ENCODE measurements at places on chromosomes 3 and 15.
A peak's percentile ranks its signal among the peaks of the same experiment; 100 is the strongest.

- DNase-seq, result no peak
Measured at GRCh38 chr15:61151791-61152190, 77.3 kb downstream of the RORA start.

- peak; percentile 80 for DNase-seq
Measured at GRCh38 chr3:42979044-42979972, at the start of gene GASK1A. GASK1A (plus strand) TSS chr3:42979311; CDS start chr3:42979643, 332 bp downstream.

GRCh38 chr15:66883284-66883911 lies 181.4 kb downstream of the SMAD6 start:
- peak; percentile 92 for DNase-seq

DNA sequence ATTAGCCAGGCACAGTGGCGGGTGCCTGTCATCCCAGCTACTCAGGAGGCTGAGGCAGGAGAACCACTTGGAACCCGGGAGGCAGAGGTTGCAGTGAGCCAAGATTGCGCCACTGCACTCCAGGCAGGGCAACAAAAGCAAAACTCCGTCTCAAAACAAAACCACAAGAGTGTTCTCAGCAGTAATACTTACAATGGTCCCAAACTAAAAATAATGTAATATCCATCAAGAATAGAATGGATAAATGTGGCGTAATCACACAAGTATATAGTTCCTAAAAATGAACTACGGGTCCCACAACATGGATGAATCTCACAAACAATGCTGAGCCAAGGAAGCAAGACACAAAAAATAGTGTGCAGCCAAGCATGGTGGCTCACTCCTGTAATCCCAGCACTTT lies 39.2 kb downstream of the STAG1 start:
- DNase-seq, result no peak

GRCh38 chr3:134326760-134327593 lies 47.3 kb downstream of the AMOTL2 start:
- no peak for DNase-seq

DNA sequence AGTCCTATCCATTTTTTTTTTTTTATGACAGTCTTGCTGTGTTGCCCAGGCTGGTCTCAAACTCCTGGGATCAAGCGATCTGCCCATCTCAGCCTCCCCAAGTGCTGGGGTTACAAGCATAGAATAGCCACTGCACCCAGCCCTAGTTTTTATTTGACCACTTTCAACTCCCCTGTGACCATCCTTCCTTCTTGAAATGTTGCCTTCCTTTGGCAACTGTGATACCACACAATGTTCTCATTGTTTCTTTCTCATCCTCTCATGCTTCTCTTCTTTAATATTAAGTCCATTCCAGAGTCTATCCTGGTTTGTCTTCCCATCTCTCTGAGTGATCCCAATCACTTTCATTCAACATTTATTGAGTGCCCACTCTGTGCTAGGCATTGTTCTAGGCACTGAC lies 7.9 kb upstream of the GPD1L start:
- DNase-seq, result no peak

DNA sequence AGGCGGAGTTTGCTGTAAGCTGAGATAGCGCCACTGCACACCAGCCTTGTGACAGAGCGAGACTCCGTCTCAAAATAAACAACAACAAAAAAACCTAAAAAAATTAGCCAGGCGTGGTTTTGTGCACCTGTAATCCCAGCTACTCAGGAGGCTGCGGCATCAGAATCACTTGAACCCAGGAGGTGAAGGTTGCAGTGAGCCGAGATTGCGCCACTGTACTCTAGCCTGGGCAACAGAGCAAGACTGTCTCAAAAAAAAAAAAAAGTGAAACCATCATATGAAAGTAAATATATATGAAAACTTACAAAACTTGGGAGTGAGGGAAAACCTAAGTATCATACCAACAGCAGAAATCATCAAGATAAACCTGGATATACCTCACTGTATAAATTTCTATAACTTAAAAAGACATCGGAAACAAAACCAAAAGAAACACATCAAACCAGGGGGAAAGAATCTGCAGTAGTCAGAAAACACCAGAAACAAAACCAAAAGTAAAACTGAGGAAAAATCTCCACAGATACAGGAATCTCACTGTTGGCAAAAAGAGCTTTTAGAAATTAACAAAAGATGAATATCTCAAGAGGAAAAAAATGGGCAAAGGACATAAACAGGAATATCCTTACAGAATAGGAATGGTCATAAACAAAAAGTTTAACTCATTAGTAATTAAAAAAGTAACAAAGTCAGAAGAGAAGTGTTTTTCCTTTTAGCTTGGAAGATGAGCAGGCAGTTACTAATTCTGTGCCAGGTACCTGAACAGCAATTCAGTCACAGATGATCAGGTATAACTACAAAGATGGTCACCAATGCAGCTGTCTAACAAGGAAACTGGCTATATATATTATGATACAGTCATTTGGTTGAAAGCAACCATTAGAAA lies 41.3 kb downstream of the ETV5 start:
- no peak for DNase-seq

GRCh38 chr15:29910068-29910467 lies 87.8 kb upstream of the TJP1 start:
- DNase-seq, result no peak

Data from ovary (tissue), 10 donors.